Stimulated activated CD8-positive, alpha-beta memory T cell treated with anti-CD3 and anti-CD28 coated beads, Interleukin-12 subunit alpha, Interleukin-12 subunit beta, amount 100 ng/mL, for 1 hour (primary cell): ENCODE measurements at places on chromosomes 16 and 17.

DNA sequence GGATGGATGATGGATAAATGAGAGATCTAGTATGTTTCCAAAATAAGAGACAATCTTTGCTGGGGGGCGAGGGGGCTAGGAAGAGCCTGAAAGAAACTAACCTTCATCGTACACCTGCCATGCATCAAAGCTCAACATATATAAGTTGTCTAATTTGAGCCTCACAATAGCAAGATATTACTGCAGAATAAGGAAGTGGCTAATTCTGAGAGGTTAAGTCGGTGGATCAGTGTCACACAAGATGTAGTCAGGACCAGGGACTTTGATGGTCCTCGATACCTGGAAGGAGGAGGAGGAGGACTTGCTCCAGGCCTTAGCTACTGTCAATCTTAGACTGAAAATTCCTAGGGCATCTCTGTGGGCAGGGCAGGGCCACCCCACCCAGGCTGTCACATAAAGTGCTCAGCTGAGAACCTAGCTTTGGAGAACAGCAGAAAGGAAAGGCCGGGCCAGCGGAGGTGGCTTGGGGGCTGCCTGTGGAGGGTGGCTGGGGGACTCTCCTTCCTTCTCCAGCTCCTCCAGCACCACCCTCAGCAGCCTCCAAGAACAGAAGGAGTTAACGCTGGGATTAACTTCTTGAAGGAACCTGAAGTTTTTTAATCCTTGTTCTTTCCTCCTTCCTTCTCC, 460 bp upstream of the SLC13A2 start:
- DNase-seq = no peak

- DNase-seq = no peak
Measured at GRCh38 chr16:76278980-76279379, 1.8 kb downstream of the CNTNAP4 start.

GRCh38 chr16:83040174-83040573, 413.4 kb downstream of the CDH13 start:
- DNase-seq = no peak

DNA sequence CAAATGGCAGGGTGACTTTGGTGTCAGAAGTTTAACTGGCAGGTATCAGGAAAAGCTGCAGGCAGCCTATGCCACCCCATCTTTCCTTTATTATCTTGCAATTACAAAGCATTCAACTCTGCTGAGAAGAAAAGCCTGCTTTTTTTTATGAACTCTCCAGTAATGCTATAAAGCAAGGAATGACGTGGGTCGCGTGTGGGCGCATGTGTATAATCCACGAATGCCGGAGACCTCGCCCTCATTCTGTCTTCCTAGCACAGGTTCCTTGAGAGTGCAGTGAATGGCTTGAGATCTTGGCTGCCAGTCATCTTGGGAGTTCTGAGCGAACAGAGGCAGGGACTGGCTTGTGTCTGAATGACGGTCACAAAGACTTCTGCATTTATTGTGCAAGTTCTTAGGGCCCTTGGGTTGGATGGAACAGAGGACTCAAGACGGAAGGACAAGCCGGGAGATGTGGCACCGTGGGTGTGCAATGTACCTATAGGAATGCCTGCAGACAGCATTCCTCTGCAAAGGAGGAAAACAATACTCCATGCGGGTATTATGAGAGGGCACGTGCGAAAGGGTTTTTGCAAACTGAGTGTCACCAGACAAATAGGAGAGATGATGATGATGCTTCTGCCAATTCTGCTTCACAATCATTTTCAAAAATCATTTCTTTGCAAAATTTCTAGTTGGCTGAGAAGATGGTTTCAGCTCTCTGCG, 96.1 kb upstream of the ELAC2 start:
- DNase-seq = no peak

DNA sequence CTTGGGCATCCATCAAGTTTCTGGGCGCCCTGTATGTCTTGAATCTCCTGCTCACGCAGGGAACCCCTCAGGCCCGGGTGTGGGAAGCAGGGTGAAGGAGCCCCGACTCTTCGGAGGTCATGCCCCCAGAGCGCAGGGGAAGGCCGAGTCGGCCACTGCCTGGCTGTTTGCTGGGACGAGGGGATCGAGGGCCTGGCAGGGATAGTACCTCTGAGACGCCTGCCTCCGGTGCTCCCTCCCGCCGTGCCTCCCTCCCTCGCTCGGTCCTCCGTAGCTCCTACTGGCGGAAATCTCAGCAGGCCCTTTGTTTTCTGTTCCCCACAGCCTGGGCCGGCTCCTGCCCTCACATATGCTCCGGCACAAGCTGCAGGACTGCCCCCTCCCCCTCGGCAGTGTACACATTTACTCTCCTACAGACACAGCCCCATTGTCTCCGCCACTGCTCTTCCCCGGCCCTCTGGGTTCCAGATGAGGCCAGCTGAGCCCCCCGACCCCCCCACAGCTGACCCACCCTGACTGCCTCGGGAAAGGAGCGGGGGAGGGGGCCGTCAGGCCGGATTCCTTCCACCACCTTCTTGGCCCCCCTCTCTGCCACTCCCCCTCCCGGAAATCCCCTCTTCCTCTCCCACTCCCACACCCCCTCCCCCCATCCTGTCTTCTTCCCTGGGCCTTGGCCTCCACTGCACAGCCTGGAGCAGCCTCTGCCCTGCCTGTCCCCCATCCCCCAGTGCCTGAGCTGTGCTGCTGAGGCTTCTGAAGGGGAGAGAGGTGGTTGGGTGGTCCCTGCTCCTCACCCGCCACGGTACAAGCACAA, 1.4 kb downstream of the TRAF4 start:
- DNase-seq = no peak

- no peak for DNase-seq
Measured at GRCh38 chr16:28859326-28859725, 4.3 kb upstream of the SH2B1 start.

DNA sequence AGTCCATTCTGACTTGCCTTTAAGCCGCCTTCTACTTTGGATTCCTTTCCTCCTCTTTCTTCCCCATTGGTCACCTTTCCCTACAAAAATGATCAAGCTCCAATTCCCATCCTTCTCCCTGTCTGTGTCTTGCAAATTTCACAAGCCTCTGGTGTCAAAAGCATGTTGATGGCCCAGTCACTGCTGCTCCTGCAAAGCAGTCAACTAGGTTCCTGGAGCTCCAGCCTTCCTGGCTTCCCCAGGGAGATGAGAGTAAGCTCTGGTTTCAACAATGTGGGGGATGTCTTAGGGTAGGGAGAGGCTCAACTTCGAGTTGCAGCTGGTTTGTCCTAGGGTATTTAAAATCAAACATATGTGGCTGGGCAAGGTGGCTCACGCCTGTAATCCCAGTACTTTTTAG, 36.1 kb upstream of the HELZ start:
- DNase-seq = no peak
